ENCODE measurements at places on chromosomes 2 and 18.
A peak's percentile ranks its signal among the peaks of the same experiment; 100 is the strongest.

GRCh38 chr18:58205443-58206160 lies 161.6 kb downstream of the NEDD4L start:
- DNase-seq = peak; percentile 79

DNA sequence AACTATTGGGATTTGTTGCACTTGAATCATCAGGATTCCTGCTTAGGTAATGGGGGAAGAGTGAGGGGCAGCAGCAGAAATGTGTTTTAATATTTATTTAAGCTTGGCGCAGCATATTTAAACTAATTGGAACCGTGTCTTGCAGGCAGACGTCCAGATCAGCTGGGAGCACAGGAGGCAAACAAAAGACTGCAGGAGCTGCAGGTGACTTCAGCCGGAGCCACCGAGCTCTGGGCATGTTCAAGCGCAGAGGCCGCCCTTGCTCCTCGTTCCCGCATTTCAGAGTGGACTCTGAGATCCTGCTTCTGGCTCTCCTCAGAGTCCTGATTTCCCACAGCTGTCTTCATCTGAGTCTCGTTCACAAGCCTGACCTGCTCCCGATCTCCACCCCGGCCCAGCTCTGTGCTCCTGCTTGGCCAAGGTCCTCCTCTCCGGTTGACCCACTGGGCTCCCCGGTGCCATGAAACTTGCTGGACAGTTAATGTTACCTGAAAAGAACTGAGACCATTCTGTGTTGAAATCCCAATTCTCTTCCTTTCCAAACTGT lies 475.5 kb downstream of the SOX11 start:
- no peak for DNase-seq

- DNase-seq = no peak
Measured at GRCh38 chr18:13446610-13447461, 228.3 kb downstream of the LDLRAD4 start.

- no peak for DNase-seq
Measured at GRCh38 chr2:118279005-118279404, 190.7 kb downstream of the INSIG2 start.

- no peak for DNase-seq
Measured at GRCh38 chr2:26281226-26281625, 36.5 kb downstream of the HADHB start.
